ENCODE measurements at places on chromosomes 4 and X. TPM values are rescaled to one million over a fixed set of nuclear protein-coding genes. Genes with fewer than 3 reads are reported as not detected.

SRPX gene
- total RNA-seq: 8.8 TPM

ARR3 gene
- total RNA-seq: not detected

NHS gene
- total RNA-seq: 2.6 TPM

HTR2C gene
- not detected for total RNA-seq

STAP1 gene
- not detected for total RNA-seq

RASL11B gene
- 0.13 TPM for total RNA-seq

SSX5 gene
- total RNA-seq: not detected

ZBTB49 gene
- total RNA-seq: 2.7 TPM

MAGEA11 gene
- not detected for total RNA-seq

MAP3K15 gene
- 1.8 TPM for total RNA-seq

PLXNB3 gene
- 4.1 TPM for total RNA-seq

Data from A549 treated with dexamethasone at 1 μM for 4 hours (cell line).